HTR-8/SVneo (cell line): ENCODE measurements at places on chromosomes 2 and 18.

GRCh38 chr2:66426244-66427111 lies 8.4 kb upstream of the MEIS1 start:
- no peak for DNase-seq

- no peak for DNase-seq
These were observed 21.0 kb upstream of the ZNF532 start for GRCh38 chr18:58843688-58844035.

- peak; percentile 71 for DNase-seq
These were observed 15.2 kb downstream of the OTOF start for GRCh38 chr2:26462511-26463243.

GRCh38 chr2:5074733-5075132 lies 617.5 kb upstream of the SOX11 start:
- no peak for DNase-seq

DNA sequence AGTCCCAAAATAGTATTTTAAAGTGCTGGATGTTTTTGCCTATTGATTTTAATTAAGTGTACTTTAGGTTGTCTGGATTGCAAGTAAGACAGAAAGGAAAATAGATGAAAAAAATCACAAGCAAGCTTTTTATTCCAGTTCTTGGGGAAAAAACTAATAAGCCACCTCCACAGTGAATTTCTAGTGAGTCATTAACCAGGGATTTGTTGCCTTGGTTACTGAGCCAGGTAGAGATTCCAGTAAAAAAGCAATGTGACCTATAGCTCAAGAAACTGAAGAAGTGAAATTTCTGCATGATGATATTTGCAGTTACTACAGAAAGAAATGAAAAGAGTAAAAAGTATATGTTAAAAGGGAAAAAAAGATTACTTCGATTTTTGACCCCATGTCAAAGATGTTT lies 160.6 kb downstream of the METTL4 start:
- no peak for DNase-seq

GRCh38 chr2:11342551-11343367 lies 1.7 kb downstream of the ROCK2 start:
- no peak for DNase-seq

DNA sequence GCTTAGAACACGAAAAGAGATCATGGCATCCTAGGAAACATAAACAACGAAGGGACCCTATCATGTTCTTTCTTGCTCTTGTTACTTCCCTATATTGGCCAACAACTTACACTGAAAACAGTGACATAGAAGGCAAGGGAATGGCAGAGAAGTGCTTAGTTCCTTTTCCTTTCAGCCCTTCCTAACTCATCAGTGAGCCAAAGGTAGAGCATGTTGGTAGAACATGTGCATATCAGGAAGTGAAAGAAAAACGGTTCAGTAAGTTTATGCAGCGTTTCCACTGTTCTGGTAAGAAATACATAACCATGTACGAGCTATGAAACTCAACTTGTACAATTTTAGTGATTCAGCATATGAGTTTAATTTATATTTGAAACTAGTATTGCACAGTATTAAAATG lies 21.7 kb downstream of the AKAIN1 start:
- DNase-seq: no peak

DNA sequence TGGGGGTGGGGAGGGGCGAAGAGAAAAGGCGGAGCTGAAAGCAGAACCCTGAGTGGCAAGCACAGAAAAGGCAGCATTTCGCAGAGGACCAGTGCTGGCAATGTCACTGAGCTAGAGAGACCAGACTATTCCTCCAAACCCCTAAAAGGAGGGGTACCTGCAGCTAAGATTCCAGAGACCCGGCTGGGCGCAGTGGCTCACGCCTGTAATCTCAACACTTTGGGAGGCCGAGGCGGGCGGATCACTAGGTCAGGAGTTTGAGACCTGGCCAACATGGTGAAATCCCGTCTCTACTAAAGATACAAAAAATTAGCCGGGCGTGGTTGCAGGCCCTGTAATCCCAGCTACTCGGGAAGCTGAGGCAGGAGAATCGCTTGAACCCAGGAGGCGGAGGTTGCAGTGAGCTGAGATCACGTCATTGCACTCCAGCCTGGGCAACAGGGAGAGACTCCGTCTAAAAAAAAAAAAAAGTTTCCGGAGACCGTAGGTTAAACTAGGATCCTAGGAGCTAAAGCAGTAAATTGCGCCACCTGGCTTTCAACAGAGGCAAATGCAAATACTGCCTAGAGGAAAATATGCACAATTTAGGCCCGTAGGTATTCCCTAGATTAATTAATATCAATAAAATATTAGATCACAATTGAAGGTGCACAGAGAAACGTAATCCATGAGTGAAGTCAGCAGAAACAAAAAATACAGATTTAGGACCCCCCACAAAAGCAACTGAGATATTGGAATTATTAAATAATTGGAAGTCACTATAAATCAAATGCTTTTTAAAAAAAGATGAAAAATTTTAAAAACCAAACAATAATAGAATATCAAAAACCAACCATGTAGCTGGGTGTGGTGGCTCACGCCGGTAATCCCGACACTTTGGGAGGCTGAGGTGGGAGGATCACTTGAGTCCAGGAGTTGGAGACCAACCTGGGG lies 4.9 kb downstream of the UCN start:
- peak; percentile 83 for DNase-seq

DNA sequence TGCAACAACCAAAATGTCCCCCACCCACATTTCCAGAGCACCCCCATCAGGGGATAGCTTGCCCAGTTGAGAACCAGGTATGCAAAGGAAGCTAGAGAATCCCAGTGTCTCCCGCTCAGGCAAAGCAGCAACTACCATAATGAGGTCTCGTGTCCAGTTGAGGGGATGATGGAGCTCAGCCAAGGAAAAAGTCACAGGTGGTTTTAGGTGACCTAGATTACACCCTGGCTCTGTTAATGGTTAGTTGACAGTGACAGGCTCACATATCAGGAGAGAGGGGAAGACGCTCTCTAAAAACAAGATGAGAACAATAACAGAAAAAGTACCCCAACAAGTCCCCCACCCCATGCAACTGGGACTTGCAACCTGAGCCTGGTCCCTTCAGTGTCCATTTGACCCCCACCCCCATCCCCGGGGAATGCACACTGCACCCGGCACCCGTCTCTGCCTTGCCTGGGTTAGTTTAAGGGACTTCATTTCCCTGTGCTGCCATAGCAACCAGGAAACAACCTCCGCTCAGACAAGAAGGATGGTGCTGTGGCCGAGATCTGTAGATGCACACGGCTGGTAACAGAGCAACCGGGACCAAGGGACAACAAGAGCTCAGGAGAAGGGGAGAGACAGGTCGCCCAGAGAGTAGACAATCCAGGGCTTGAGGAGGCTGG lies at the start of gene KIAA2012:
Gene KIAA2012 (plus strand): TSS at position 519 of the 665 bp plus-strand sequence. CDS start 373 bp downstream, outside the sequence.
- no peak for DNase-seq

- no peak for DNase-seq
These were observed 64.5 kb downstream of the TWIST2 start for GRCh38 chr2:238912228-238912915.

DNA sequence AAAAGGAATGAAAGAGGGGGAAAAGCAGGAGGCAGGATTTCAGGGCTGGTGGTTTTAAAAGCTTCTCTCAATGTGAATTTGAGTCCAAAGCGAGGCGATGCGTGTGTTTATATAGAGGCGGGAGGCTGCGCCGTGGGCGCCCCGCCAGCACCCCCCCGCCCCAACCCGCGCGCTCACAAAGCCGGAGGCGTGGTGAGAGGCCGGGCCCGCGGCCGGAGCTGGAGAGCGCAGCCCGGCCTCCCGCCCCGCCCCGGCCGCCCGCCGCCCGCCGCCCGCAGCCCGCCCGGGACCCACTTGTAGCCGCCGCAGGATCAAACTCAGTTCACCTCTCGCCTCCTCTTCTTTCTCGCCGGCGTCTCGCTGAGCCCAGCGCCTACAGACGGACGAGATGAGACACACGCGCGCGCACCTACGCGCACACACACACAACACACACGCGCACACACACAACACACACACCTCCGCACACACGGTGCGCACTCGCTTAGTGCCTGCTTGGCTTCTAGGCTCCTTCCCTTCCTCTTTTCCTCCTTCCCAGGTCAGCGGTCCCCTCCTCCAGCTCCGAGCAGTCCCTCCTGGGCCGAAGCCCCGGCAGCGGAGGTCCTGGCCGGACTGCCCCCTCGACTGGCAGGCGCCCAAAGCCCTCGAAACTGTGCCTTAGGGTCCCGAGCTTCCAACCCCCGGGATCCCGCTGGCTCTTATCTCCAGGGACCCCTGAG lies 1.3 kb upstream of the CYP26B1 start:
- no peak for DNase-seq

GRCh38 chr2:10688921-10689807 lies 611 bp downstream of the NOL10 start:
- no peak for DNase-seq

DNA sequence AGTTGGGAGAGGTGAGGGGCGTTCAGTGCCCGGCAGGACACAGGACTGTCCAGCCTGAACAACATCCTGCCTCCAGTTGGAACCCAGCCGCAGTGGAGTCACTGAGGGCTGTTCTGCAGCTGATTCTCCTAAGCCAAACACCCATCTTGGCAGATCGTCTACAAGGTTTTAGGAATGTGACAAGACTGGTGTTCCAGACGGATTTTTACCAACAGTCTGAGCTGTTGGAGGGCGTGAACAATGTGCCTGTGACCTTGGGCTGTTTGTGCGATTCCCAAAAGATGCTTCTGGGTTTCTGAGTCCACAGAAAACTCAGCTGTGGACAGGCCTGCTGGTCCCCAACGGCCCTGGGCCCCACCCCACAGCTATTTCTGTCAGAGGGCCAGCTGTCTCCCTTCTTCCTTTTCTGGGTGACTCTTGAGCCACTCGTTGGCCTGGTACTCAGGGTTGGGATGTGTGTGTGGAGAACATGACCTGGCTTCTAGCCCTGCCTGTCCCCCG lies 5.7 kb downstream of the LRRFIP1 start:
- no peak for DNase-seq

GRCh38 chr18:39938676-39939608 lies 2016.1 kb upstream of the PIK3C3 start:
- no peak for DNase-seq

DNA sequence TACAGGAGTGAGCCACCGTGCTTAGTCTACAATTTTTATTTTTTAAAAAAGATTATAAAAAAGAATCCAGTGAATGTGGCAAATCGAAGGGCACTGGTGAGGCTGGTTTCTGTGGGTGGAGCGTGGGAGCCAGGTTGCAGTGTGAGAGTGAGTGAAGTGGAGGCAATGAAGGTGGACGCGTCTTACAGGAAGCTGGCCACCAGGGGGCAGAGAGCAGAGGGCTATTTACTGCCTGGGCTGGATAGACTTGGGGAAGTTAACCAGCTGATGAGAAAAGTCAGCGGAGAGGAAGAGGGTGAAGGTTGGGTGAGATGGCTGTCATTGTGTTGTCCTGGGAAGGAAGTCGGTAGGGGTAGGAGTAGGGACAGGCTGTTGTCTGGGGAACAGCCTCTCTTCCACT lies 6.8 kb downstream of the SCTR start:
- DNase-seq: peak; percentile 49
